Thyroid gland (tissue), 4 donors: ENCODE measurements at places on chromosomes 7 and 10. TPM values are rescaled to one million over a fixed set of nuclear protein-coding genes. Genes with fewer than 3 reads are reported as not detected.

DNA sequence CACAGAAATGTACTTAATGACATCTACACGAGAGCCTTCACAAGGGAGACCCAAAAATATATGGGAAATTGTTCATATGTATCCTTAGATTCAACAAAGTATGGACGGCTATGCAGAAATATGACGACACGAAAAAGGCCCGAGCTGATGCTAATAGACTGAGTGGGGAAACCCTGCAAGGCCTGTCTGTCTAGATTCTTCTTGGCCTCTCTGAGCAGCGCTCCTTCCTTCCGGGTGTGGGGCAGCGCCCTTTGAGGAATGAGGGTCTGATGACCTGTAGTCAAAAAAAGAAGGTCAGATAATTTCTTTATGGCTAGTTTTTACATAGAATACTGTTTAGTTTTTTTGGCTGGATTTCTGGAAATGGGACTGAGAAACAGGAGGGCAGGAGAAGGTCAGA, 192.8 kb upstream of the AKR1E2 start:
- no peaks in the 10 kb centered on the region for H3K36me3 ChIP-seq
- H3K27me3 ChIP-seq: no peaks in the 10 kb centered on the region
- H3K4me3 ChIP-seq: no peak overlapping the region
- no peak overlapping the region for H3K27ac ChIP-seq
- no peaks in the 10 kb centered on the region for H3K4me1 ChIP-seq

DNA sequence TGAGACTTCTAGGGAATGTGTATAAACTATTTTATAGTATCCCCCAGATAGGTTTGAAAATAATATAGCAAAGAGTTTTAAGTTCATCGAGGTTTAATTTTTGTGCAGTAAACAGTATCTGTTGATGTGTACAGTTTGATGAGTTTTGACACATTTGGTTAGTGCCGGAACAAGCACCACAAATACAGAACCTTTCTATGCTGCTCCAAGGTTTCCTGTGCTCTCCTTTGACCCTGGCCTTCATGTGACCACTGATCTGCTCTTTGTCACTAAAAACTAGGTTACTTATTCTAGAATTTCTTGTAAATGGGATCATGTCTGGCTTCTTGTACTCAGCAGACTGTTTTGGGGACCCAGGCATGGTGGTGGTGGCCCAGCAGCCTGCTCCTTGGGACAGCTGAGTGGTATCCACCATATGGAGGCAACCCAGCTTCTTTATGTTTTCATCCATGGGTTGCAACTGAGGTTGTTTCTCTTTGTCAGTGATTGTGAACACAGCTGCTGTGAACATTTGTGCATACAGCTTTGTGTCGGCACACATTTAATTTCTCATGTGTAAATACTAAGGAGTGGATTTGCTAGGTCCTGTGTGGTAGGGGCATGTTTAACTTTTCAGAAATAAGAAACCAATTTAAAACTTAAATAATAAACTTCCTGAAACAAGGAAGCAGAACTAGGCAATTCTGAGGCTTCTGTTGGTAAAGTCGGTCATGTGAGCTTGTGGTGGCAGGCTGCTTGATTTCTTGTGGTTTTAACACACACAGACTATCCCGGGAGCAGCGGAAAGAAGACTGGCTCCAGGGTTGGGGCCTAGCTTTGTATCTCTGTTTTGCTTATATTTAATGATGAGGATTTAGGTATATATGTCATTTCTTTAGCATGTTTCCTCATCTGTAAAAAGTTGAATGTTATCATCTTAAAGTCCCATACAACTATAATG, 219.4 kb downstream of the ABCA13 start:
- H3K4me1 ChIP-seq: peaks cover 14% of the 10 kb centered on the region
- peak; percentile 16 for DNase-seq
- no peak overlapping the region for H3K4me3 ChIP-seq
- H3K27ac ChIP-seq: no peak overlapping the region
- no peaks in the 10 kb centered on the region for H3K36me3 ChIP-seq

- H3K27ac ChIP-seq: no peak overlapping the region
- peak; percentile 19 for DNase-seq
- no peaks in the 10 kb centered on the region for H3K27me3 ChIP-seq
- no peak overlapping the region for H3K4me3 ChIP-seq
- H3K36me3 ChIP-seq: no peaks in the 10 kb centered on the region
These were observed 30.8 kb downstream of the CHCHD3 start for GRCh38 chr7:133051066-133051465.

DNA sequence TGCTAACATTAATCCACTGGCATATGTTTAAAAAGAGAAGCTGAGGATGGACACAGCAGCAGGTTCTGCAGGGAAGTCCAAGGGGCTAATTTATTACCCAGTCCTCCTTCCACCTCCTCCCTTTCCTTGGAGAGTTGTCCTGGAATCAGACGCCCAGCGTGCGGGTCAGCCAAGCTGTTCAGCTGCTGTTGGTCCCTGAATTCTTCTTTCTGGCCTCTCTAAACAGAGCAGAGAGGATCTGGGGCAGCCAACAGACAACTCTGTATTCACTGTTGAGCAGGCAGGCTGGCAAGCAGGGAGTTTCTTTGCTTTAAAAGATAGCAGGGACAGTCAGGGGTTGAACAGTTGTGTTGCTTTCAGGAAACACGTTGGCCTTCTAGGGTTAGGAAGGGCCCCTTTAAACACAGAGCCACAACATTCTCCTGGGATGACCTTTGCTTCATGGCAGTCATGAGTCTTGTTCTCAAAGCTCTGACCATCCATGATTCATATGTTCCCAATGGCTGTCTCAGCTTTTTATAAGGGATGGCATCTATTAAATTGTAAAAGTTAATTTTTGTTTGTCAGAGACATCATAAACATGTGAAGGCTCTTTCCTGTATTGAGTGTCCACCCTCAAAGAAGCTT, 217.0 kb downstream of the CREB5 start:
- no peak overlapping the region for H3K4me3 ChIP-seq
- no peaks in the 10 kb centered on the region for H3K36me3 ChIP-seq
- no peak for DNase-seq

Gene LDB3
- total RNA-seq: 2.2 TPM

Gene VWDE
- 8.6 TPM for total RNA-seq

Gene TSPAN12
- 43.8 TPM for total RNA-seq
